SHP77 treated with DMSO at 0.1 percent for 48 hours (cell line): ENCODE measurements at places on chromosomes 13 and 19.

DNA sequence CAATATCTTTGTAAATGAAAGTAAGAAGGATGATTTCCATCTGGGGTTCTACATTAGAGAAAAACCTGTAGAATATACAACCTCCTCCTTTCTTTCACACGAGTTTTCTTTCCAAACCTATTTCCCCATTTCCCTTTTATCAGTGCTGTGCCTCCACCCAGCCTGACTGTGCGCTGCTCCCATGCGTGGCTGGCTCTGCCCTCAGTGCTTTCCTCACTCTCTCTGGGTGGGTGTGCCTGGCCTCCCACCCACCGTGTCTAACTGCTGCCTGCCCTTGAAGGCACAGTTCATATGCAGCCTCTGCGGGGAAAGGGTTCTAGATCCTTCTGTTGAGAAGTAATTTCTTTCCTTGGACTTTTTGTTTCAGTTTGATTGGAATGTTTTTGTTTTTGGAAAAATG, 70.7 kb downstream of the PCCA start:
- no peak for DNase-seq

DNA sequence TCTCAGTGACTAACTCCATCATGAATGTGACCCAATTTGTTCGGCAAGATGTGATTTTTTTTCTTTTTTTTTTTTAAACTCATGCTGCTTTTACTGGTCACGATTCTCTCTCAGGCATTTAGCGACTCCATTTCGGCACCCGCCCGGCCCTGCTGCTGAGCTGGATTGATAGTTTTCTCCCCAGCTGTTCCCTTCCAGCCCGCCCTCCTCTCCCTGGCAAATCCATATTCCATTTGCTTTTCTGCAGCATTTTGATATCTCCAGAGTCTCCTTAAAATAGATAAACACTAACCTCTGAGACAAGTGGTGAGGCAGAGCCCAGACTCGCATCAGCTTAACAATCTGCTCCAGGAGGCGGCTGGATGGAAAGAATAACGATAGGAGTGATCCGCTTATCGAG, 55.5 kb upstream of the KATNAL1 start:
- DNase-seq = no peak

DNA sequence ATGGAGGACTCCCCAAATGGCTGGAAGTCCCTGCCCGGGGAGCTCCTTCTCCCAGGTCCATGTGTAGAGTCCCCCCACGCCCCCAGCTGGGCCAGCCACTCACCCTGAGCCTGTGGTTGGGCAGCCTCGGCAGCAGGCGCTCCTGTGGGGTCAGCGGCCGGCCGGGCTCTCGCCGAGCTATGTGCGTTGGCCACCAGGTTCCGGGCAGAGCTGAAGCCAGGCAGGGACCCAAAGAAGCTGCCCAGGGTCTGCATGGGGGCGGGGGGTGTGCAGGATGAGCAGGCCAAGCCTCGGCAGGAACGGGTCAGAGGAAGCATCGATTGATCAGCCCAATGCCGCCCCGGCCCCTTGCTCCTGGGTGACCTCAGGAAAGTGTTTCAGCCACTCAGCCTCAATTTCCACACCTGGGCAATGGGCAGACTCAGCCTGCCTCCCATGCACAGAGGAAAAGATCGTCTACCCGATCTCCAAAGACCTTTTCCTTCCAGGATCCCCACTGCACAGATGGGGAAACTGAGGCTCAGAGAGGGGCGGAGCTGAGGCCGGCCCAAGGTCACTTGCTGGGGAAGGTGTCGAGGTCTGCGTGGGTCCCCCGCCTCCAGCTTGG, 732 bp downstream of the PLIN4 start:
- no peak for DNase-seq

DNA sequence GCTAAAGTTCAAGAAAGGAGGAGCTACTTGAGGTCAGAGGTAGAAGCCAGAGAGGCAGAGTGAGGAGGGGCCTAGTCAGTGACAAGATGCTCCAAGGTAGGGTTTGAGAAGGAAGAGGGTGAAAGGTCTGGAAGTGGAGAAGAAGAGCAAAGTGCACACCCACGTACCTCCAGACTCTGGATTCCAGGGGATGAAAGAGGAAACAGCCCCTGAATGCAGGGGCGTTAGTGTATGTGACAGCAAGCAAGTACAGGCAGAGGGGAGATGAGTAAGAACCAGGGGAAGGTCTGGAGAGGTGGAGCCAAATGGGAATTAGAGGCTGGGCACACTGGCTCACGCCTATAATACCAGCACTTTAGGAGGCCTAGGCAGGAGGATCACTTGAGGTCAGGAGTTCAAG, 8.7 kb downstream of the RPS28 start:
- DNase-seq = no peak

DNA sequence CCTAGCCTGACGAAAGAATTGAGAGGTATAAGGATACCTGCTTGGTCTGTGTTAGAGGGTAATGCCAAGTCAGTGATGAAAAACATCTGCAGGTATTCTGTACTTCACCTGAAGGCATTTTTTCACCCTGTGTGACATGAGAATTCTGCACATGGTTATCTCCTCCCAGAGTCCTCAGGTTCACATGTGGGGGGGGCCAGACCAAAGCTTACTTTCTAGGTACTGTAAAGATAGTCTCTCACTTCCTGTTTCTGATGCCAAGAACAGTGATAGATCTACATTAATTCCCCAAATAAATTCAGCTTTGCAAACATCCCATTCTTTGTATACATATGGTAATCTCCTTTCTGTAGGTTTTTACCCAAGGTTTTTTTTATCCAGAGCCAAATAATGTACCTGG, 53.4 kb downstream of the GPC6 start:
- no peak for DNase-seq

DNA sequence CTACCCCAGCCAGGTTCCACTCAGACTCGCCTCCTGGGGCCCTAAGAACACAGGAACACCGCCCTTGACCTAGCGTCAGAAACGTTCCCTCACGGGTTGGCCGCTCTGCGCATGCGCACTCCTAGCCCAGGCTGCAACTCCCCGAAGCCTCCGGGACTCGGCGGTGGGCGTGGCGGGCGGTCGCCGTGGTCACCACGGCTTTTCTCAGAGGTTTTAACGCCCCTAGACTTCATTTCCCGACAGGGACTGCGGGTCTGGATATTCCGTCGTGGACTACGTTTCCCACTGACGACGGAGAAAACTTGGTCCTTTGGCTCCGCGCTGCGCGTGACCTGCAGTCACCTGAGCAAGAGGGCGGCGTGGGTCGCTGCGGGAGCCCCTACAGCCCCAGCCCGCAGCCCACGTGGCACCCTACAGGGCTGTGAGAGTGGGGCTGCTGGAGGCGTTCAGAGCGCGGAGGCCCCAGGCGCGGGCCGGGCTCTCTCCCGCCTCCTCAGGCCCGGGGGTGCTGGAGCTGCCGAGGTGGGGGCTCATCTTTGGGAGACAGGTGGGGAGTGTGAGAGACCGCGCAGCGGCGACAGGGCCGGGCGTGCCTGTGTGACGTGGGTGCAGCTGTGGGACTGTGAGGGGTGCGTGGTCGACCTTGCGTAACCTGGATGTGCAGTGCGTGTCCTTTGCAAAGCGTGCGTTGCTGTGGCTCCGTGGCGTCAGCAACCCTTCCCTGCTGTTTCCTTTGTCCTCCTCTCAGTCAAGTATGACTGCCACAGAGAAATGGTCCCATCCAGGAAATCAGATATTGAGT, 38.0 kb upstream of the ZNF573 start:
- no peak for DNase-seq

DNA sequence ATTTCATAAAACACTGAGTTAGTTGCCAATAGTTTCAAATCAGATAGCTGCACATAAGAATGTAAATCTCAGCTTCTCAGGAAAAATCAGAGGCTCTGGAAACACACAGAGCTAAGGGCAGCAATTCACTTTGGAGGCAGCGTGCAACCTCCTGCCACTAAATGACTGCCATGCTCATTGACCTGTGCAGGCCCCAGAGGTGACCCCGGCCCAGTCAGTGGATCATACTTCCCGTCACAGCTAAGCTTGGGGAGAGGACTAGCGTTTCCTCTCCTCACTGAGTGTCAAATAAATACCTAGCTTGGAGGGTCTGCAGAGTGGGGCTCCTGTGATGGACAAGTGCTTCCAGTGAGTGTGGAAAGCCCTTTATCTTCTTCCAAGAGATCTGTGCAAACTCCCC, 67.2 kb downstream of the UQCRFS1 start:
- no peak for DNase-seq

DNA sequence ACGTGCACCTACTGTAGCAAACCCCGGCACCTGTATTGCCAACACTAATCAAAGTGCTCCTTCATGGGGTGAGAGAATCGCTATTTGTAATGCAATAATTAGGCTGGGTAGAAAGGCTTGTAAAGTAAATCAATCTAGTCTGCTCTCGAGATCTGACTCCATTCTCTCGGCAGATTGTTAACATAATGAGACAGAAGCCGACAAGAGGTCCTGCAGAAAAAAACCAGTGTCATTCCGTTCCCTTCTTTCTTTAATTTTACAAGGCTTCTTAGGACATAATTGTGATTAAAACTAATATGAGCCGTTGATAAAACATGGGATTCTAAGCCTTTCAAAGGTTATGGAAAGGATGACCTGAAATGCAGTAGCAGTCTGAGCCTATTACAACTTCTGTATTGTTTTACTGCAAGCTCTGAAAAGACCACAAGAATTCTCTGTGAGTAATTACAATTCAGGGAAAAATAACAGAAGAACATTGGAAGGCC, 530.0 kb downstream of the PCDH9 start:
- peak; percentile 52 for DNase-seq

DNA sequence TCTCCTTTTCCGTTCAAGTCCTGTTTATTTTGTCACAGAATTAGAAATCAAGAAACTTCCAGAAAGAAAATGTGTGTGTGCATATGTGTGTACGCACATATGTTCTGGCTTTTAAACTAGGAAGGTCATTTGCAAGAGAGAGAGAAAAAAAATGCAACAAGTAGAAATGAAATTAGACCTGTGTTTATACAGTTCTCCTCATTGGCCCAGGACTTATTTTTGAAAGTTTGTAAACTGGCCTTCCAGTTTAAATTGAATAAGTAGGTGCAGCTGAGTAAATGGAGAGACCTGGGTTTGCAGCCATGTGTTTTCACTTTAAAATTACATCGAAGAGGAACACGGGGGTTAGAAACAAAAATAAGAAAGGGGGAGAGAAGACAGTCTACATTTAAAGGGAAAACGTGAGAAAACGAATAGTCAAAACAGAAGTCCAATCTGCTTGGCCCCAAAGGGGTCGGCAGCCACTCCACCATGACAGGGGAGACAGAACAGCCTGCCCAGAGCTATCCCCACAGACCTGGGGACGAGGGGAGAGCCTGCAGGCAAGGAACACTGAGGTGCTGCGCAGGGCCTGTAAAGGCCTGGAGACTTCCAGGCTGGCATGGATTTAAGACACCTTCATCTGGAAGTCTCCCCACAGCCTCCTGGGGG, 216.8 kb upstream of the MAB21L1 start:
- DNase-seq = no peak

DNA sequence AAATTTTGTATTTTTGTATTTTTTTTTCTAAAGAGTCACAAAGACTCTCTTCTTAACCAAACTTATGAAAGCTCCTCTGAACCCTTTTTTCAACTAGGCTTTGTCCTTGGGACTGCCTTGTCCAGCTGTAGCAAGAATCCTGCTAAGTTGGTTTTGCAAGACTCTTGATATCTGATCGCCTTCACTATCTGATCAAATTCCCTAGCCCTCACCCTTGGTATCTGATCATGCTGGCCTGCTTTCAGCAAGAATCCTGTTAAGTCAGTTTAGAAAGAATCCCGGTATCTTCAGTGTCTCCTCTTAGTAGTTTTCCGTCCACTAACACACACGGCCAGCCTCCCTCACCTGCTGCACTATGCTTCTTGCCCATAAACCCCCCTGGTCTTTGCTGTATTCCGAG, 1.9 kb upstream of the SIGLEC5 start:
- no peak for DNase-seq

DNA sequence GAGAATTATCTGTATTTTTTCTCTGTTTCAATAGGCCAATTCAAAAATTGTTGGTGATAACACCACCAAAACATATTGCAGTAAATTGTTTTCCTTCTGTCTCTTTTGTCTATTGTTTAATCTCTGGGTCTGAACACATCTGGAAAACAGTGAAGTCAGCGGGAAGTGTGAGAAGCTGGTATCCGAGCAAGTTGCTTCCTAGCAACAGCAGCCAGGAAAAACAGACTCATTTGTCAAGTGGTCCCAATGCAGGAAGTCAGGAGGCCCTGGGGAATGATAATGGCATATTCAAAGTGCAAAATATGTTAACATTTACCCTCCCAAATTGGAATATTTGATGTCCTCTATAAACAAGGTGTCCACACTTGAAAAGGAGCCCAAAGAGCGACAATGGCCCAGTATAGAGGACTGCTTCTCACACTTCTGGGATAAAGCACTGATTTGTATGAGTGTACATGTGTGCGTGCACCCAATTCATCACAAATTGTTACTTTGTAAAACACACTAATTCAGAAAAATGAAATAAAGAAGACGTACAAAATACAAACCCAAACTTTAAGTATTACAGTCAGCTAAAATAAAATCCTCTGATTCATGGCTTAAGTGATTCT, 515.0 kb downstream of the TBC1D4 start:
- no peak for DNase-seq

DNA sequence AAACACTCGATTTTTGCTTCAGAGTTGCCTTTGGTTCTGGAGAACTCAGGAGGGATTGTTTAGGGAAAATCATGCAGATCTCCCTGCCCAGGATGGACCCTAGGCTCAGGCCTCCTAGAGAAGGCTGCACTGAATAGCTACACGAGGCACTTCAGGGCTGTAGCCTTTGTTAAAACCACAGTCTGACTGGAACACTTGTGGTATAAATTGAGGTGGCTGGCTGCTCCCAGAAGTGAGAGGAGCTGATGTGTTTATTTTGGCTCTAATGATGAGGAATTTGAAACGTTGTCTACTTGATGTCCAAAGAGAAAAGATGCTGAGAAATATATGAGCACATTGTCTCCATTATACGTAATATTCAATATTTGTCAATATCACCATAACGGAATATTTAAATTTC, 762.1 kb upstream of the ARGLU1 start:
- peak; percentile 97 for DNase-seq

DNA sequence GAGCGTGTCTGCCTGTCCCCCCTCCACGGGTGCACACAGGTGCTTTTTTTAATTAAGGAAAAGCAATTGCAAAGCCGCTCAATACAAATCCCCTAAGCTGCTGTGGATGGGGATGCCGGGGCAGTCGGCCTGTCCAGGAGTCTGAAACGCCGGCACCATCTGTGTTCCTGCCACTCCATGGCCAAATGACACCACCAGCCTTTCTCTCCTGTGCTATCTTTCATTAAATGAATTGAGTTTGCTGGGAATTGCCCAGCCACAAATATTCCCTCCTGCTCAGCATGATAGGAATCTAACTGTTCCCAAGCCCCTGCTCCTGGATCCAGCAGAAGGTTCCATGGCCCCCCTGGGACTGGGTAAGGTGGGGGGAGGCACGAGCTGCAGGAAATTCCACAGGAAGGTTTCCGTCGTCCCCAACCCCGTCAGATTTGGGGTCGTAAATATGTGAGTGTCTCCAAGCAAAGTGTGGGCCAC, 139.2 kb downstream of the KDM4B start:
- DNase-seq = no peak

GRCh38 chr19:17246681-17247425, 1.1 kb upstream of the NR2F6 start:
- DNase-seq = peak; percentile 18

- DNase-seq = peak; percentile 88
Measured at GRCh38 chr13:109412283-109412901, 374.0 kb downstream of the IRS2 start.

- no peak for DNase-seq
Measured at GRCh38 chr19:4380254-4380727, 20.1 kb downstream of the SH3GL1 start.

GRCh38 chr13:26495750-26496149, 61.7 kb upstream of the WASF3 start:
- no peak for DNase-seq
